ENCODE measurements at places on chromosomes 5 and 9.

DNA sequence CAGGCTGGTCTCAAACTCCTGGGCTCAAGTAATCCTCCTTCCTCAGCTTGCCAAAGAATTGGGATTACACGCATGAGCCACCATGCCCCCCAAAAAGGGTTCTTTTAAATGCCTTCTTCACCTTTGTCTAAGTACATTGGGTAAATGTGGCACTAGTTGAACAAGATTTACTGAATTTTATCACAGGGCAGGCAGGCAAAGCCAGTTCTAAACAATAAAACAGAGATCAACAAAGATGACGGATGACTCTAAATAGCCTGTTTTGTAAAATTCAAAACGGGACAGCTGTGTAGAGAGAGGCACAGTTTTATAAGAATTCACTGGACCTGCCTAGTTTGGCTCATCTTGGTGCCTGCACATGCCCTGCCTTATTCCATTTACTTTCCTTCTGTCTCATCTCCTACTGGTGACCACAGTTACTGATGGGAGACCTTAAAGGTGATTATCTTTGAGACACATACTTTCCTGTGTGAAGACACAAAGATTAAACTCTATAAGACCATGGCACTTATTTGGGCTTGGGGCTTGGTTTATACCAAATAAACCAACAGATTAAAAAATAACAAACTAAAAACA, 149.6 kb upstream of the DMRT1 start:
- no peak for DNase-seq

DNA sequence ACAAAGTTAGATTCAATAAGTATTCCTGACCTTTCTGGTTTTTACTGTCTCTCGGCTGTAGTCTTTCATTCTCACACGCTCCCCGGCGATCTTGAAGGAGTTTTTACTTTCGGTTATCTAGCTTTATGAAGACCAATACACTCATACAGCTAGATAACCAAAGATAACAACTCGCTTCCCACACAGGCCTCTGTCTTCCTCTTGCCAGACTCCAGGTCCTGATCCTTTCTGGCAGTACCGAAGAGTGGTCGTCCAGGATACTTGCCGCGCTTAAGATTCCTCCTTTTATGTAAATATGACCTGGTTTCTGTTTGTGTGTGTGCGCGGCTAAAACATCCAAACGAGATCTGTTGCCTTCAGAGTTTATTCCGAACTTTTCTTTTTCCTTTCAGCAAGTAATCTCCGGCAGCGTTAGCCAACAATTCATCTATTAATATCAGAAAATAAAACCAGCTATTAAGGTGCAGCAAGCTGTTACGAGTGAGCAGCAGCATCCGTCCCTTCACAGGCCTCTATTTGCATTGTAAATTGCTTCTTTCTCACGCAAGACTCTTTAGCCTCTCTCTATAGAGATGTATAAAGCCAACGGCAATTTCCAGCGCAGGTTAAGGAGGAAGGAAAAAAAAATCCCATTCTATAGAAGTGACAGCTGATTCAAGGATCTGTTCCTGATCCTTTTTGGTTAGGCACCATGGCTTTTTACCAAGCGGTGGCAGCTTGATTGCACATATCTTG, 216.1 kb downstream of the MEF2C start:
- no peak for DNase-seq

- DNase-seq = no peak
Measured at GRCh38 chr5:135834639-135835529, at the start of gene SLC25A48. Gene SLC25A48 (plus strand): TSS chr5:135834663. CDS start chr5:135834848, 185 bp downstream.

GRCh38 chr5:98588215-98588614, 185.2 kb upstream of the RGMB start:
- DNase-seq = no peak

- no peak for DNase-seq
Measured at GRCh38 chr9:21398955-21399489, 9.9 kb upstream of the IFNA8 start.

Data from stimulated activated CD4-positive, alpha-beta T cell treated with anti-CD3 and anti-CD28 coated beads, Interleukin-1b, Interleukin-23, amount 100 ng/mL, for 1 hour (primary cell).